ENCODE measurements at places on chromosomes 1 and 21. TPM values are rescaled to one million over a fixed set of nuclear protein-coding genes. Genes with fewer than 3 reads are reported as not detected.

DNA sequence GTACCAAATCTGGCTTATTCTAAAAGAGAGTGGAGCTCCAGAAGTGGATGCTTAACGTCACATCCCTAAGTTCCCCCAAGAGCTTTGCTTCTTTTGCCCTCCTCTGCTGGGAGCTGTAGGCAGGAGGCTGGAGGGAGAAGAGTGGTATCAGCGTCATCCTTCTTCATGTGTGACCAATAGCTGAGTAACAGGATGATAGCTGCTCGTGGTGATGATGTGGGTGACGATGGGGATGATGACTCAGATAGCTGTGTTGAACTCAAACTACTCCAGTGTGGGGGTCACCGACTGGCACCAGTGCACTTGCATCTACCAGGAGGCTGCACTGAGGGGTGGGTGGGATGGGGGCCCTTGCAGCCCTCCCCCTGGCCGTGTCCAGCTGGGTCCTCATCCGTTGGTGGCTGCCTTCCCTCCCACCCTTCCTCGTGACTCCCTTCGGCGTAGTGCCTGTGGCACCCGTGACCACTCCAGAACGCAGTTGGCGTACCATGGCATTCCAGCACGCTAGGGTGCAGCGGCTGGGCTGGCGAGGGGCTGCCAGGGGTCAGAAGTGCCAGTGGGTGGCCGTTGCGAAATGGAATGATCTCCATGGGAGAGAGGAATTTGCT is 1.1 kb downstream of the IGFN1 start:
- DNase-seq = no peak

DNA sequence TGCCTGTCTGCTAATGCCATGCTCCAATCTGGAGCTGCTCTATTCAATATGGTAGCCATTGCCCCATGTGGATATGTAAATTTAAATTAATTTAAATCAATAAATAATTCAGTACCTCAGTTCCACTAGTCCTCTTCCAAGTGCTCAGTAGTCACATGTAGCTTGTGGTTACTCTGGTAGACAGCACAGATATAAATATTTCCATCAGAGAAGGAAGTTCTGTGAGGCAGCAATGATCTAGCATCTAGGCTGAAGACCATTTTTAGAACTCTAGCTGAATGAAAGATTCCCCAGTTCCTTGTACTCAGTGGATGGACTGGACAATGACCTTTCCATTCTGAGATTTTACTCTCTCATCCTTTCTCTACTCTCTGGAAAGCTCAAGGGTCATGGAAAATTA is 25.8 kb upstream of the CAPZB start:
- no peak for DNase-seq

Gene S100A7A
- total RNA-seq = not detected

Gene PTGS2
- total RNA-seq = 30.4 TPM

- DNase-seq = no peak
Observed at GRCh38 chr1:219882096-219882495, 46.3 kb downstream of the SLC30A10 start.

DNA sequence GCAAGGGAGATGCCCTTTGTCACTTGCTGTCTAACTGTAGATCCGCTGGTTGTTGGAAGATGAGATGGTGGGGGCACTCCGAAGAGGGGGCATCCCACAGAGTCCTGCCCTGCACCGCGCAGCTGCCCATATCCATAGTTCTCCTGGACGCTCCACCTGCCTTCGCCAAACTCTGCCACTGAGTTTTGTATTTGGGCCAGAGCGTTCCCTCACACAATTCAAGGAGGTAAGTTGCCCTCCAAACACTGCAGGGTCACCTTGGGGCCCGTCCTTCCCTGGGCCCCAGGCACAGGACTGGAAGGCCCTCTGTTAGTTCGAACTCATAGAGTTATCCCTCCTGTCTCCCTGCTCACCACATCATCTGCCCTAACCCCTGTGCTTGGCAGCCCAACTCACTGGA is 22.1 kb downstream of the HYI start:
- DNase-seq = peak; percentile 28

Gene C1orf116
- total RNA-seq = 128 TPM

Gene NKAIN1
- not detected for total RNA-seq

Gene OR6K3
- total RNA-seq = 2.3 TPM

GRCh38 chr1:246772686-246773085 is 48.5 kb downstream of the SCCPDH start:
- no peak for DNase-seq

DNA sequence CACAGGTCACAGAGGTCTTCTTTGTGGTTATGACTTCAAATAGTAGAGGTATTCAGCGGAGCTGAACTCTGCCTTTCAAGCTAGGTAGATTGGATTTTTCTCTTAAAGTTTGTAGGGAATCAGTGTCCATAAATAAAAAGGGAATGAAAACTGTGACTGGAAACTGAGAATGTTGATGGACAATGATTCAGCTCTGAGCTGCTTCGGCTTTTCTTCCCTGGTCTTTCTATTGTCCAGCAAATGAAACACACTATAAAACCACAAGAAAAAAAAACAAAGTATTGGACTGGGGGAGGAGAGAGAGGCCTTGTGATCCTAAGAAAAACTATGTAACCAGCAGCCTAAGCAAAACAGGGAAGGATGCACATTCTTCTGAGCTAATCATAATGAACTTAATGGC is 11.1 kb downstream of the TNNI3K start:
- DNase-seq = no peak

DNA sequence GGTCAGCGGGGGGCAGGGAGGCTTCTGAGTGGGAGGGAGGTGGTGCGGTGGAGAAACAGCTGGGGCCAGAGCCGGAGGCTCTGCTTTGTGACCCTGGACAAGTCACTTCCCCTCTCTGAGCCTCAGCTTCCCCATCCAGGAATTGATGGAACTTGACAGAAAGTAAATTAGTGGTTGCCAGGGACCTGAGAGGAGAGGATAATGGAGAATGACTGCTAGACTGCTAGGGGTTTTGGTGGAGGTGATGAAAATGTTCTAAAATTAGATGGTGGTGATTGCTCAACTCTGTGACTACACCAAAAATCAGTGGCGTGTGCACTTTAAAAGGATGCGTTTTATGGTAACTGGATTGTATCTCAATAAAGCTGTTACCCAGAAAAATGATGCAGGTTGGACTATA is 100.9 kb downstream of the ARHGEF10L start:
- DNase-seq = no peak

GRCh38 chr1:159205225-159205624 is 550 bp downstream of the ACKR1 start:
- DNase-seq = no peak

DNA sequence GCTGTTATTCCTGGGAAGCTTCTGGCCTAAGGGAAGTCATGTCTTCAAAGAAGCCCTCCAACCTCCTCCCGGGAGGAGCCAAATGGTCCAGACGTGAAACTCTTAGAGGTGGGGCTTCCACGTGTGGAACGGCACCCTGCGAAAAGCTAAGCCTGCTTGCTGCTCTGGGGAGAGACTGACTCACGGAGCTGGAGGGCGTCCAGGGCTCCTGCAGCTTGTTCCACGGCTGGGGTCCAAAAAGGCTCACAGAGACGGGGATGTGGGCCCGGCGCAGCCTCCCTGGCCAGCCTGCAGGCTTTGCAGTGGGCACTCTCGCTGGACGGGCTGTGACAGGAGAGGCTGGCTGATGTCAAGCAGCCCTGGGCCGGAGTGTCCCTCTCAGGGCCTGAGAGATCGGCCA is 105.1 kb downstream of the COLGALT2 start:
- DNase-seq = peak; percentile 65

GRCh38 chr1:160767395-160768294 is 28.3 kb upstream of the LY9 start:
- DNase-seq = no peak

Gene FCAMR
- total RNA-seq = not detected
